ENCODE measurements at places on chromosomes 13 and 19.

DNA sequence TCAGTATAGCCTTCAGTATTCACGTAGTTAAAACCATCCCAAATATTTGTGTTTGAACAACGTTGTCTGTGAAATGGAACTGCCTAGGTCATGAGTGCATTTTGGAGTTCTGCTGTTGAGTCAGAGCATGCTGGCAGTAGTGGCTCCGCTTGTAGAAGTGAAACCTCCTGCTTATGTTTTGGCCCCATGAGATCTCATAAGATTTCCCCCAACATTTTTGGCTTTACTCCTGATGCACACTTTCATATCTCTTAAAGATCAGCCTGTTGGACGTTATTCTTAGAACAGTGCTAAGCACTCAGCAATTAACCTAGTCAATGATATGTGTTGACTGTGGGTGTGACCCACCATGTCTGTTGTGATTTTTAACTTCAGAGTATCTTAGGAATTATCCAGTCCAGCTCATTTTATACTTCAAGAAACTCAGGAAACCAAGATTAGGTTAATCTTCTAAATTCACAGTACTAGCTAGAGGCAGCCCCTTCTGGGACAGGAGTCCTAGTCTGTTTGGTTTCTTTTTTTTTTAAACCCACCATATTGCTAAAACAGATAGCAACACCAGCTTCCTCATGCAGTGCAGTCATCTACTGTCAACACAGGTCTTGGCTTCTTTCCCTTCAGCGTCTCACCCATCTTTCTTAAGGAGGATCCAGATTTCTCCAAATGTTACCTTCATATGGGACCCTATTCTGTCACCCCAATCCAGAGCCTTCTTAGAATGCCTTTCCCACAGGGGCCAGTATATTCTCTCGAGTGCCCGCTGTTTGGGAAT is 26.2 kb downstream of the RAP2A start:
- no peak for DNase-seq

GRCh38 chr13:48682436-48682835 is 28.7 kb downstream of the CYSLTR2 start:
- DNase-seq: no peak

GRCh38 chr13:39982745-39983144 is 327.3 kb downstream of the COG6 start:
- no peak for DNase-seq

GRCh38 chr19:2462635-2463421 is 6.1 kb upstream of the LMNB2 start:
- DNase-seq: no peak

DNA sequence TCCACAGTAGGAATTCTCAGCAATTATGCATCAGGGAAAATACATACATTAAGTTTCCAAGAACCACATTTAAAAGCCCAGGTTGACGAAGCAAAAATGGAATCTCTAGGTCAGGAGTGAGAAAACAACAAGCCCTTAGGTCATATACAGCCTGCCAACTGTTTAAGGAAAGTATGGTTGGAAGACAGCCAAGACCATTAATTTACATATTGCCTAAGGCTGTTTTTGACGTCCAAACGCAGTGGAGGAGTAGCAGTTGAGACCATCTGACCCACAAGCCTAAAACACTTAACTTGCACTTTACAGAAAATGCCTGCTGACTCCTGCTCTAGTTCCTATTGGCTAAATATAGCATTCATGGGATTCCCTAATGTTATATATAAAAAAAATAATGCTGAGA is 299.0 kb downstream of the ITGBL1 start:
- no peak for DNase-seq

- DNase-seq: peak; percentile 50
These were observed 9.8 kb upstream of the ZNF627 start for GRCh38 chr19:11587302-11587974.

GRCh38 chr19:6891761-6892385 is 4.5 kb downstream of the ADGRE1 start:
- DNase-seq: peak; percentile 38

GRCh38 chr19:948842-949496 is 23.1 kb downstream of the ARID3A start:
- no peak for DNase-seq

GRCh38 chr13:33340631-33341030 is 55.1 kb upstream of the STARD13 start:
- no peak for DNase-seq

DNA sequence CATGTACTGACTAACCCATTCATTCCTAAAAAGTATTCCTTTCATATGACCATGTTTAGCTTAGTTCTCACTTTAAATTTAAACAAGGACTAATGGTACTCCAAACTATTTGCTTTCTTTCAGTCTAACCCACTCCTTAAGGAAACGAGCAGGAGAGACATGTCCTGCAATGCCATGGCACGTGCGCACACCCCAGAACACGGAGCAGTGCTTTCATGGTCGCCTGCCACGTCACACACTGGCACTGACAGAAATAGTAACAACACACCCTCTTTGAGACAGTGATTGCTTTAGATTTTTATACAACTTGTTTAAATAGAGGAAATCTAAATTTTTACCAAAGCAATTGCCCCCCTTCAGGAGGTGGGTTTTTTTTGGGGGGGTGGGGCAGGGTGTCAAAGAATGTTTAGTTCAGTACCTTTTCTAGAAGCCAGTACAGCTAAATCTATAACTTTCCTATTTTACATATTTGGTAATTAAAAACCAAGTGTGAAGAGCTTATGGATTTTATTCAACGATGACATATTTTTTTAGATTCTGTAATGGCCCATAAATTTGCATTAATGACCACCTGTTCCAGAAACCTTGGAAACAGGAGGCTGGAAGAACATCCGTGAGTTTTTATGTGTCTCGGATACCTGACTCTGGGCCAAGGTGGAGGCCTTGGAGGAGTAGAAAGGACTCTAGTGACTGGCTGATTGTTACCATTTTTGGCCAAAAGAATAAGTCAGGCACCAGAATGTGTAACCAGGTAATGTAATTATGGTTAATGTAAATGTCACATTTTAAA is 247.1 kb downstream of the DCT start:
- no peak for DNase-seq

- no peak for DNase-seq
These were observed 24.7 kb downstream of the GPR42 start for GRCh38 chr19:35395382-35396199.

GRCh38 chr13:109336730-109337129 is 449.7 kb downstream of the IRS2 start:
- DNase-seq: no peak

- no peak for DNase-seq
These were observed 163.9 kb downstream of the DACH1 start for GRCh38 chr13:71703138-71703537.

DNA sequence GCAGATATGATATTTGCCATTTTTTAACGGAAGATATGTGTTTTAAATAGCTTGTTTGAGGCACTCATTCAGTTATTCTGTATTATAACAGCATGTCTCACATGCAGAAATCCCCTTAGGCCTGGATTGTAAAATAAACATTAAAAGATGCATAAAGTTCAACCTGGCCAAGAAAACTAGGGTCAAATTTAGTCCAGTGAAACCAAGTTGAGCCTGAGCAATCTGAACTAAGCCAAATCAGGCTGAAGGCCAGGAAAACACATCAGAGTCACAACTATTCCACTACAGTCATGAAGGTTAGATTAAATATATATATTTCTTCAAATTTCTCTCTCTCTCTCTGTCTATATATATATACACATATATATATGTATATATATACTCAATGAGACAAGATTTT is 504.8 kb downstream of the SLITRK1 start:
- DNase-seq: no peak

- DNase-seq: no peak
These were observed 1238.9 kb downstream of the UQCRFS1 start for GRCh38 chr19:27974082-27974513.

GRCh38 chr13:33069365-33069764 is 53.1 kb downstream of the KL start:
- DNase-seq: no peak

GRCh38 chr13:25886438-25887214 is 165.2 kb downstream of the SHISA2 start:
- no peak for DNase-seq

DNA sequence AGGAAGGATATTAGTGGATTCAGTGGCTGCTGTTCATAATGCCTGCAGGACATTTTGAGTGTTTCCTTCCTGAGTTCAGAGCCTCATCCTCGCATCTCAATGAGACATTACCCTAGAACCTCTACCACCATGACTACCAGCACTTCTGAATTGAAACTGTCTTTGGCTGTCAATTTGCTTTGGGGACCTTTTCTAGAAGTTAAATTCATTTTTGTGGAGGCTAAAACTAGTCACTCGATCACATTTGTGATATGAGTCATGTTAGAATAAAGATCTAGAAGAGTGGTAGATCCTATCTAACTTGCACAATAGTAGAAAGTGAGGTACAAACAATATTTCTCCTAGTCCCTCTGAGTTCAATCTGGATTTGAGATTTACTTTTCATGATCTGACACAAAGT is 124.9 kb downstream of the KCNRG start:
- no peak for DNase-seq

DNA sequence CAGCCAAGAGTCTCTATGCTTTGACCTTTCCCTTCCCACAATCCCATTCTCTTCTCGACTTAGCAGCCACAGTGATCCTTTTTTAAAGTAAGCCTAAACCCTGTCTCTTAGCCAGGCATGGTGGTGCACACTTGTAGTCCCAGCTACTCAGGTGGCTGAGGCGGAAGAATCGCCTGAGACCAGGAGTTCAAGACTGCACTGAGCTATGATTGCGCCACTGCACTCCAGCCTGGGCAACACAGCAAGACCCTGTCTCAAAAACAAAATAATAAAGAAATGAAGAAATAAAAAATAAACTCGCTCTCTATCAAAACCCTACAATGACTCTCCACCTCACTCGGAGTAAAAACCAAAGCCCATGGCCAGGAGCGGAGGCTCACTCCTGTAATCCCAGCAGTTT is 14.7 kb downstream of the TEX101 start:
- DNase-seq: no peak

DNA sequence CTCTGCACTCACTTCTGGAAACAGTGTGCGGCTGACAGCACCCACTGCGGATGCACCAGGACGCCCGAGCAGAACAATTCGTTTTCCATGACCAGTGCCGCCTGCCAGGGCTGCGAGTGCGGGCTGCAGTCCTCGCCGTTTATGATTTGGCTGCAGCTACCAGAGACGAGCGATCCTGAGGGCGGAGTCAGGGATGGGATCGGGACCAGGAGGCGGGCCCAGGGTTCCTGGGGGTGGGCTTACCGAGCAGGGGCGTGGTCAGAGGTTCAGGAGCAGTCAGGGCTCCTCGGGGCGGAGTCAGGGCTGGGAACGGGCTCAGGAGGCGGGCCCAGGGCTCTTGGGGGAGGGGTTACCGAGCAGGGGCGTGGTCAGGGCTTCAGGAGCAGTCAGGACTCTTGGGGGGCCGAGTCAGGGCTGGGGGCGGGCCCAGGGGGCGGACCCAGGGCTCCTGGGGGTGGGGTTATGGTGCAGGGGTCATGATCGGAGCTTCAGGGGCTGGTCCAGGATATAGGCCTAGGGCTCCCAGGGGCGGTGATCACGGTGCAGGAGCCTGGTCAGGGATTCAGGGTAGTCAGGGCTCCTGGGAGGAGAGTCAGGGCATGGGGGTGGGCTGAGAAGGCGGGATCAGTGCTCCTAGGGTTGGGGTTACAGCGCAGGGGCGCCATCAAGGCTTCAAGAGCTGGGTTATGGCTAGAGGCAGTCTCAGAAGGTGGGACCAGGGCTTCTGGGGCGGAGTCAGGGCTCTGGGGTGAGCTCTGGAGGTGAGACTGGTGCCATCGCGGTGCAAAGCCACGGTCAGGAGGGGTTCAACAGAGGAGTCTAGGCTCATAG is 1.7 kb downstream of the KLK4 start:
- DNase-seq: no peak

GRCh38 chr19:28864024-28864503 is 348.9 kb downstream of the UQCRFS1 start:
- no peak for DNase-seq

- DNase-seq: no peak
These were observed 357.8 kb downstream of the DCT start for GRCh38 chr13:94121686-94122085.

GRCh38 chr13:46679369-46680120 is 117.4 kb downstream of the ESD start:
- DNase-seq: no peak

- DNase-seq: no peak
These were observed 64.3 kb downstream of the IRS2 start for GRCh38 chr13:109722068-109722467.

- no peak for DNase-seq
These were observed 2.2 kb downstream of the CD37 start for GRCh38 chr19:49337267-49338022.

All from KG1 (cell line).